ENCODE measurements at places on chromosomes 1 and 21.
A peak's percentile ranks its signal among the peaks of the same experiment; 100 is the strongest.

GRCh38 chr1:928825-929661 is 5.3 kb downstream of the SAMD11 start:
- DNase-seq, result no peak

DNA sequence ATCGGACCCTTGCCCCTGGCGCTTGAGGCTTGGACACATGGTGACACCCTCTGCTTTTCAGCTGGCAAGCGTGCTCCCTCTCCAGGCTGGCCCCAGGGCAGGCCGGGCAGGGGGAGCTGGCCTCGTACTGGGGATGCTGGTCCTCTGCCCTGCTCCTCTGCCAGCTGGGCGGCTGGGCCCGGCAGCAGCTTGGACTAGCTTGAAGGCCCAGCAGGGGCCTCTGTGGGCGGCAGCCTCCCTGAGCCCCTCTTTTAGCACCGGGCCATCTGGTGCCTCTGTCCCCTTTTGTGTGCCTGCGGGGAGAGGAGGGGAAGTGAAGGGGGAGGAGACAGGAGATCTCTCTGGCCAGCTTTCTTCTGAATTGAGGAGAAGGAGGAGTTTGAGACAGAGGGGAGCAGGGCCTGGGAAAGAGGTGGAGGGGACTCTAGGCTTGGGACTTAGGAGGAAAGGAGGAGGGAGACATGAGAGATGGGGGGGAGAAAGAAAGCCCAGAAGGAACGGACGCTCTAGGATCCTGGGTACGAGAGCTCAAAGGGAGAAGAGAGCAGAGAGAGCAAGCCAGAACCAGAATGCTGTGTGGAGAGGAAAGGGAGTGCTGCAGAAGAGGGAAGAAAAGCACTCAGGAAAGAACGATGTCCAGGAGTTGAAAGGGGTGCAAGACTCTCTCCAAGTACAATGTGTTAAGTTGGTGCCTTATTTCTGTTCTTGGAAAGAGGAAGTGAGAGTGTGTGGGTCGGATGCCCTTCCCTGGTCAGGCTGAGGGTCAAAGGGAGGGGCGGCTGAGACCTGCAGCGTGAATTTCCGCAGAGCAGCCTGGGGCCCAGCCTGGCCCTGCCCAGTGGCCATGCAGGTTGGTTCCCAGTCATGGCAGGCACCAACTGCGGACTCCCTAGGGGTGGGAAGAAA is 40.3 kb downstream of the IER5 start:
- no peak for DNase-seq

GRCh38 chr1:19057784-19058475 is 101.5 kb upstream of the IFFO2 start:
- no peak for DNase-seq

DNA sequence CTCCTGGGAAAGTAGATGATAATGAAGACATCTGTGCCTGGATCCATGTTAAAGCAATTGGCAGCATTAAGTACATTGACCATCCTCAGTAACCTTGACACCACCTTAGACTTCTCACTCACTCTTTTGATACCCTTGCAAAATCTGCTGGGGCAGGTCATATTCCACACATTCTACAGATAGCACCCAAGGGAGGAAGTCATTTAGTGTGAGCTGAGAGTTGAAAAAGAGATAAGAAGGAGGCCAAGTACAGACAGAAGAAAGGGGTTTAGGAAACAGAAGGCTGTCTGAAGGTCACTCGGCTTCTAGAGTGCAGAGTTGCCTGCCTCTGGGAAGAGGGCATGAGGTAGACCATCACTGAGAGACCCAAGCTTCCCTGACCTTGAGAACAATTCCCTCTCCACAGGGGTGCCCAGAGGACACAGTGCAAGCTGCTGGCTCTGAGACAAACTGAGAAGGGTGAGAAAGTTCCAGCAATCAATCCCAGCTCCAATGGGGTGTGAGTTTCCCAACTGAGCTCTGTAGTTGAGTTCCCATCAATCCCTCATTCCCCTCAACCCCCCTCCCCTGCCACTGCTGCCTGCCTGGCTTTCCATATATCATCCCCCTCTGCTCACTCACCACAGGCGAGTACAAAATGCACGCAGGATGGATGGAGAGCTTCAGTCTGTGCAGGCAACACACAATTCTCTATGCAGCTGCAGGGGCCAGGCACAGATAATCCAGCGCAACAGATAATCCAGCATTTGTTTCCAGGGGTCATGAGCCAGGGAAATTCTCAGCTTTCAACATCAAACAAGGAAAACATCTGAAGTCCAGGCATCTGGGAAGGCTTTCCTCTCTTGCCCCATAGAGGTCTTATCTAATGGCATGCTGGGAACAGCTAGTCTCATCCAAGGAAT is 7.4 kb upstream of the MOB3C start:
- no peak for DNase-seq

- DNase-seq, result peak; percentile 100
Observed at GRCh38 chr1:224542783-224543440, 73.2 kb upstream of the CNIH3 start.

GRCh38 chr1:94072840-94073522 is 48.0 kb downstream of the ABCA4 start:
- DNase-seq, result no peak

- DNase-seq, result peak; percentile 88
Observed at GRCh38 chr1:62621907-62622306, 24.6 kb downstream of the ANGPTL3 start.

- DNase-seq, result peak; percentile 43
Observed at GRCh38 chr1:25246600-25247023, 642 bp downstream of the RSRP1 start.
